ENCODE measurements at places on chromosomes 6 and 20.

- no peak for DNase-seq
Observed at GRCh38 chr6:39927159-39927558, 7.1 kb downstream of the MOCS1 start.

- no peak for DNase-seq
Observed at GRCh38 chr6:169854083-169854725, 102.8 kb downstream of the ERMARD start.

DNA sequence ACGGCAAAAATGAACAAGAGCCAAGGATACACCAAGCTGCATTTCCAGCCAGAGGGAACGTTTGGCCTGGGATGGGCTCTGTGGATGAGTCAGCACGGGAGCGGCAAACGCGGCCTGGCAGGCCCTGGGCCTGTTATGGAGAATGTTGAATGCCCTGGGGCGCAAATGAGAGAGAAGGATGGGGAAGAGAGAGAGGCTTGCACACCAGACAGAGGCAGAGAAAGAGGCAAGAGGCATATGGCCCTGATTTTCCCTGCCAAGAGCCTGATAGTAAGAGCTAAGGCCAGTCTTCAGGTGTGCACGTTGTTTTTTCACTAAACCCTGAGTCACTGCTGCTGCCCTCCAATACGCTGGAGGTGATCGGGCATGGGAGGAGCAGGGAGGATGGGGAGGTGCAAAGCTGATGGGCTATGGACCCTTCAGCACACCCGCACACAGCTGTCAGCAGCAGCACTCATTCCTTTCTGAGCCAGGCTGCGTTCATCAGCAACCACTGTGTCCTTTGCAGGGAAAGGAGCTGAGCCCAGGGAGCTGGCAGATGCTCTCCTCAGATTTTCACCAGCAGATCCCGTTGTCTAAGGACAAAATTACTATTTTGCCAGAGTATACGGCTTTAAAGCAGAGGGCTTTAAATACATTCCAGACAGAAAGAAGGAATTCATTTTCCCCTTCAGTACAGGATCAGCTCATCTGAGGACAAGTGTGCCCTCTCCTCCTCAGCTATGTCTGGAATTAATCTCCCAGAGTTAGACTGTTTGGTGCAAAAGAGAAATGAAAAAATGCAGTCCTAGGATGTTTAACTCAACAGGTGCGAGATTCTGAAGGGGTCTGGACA is 61.7 kb upstream of the SLC22A23 start:
- no peak for DNase-seq

DNA sequence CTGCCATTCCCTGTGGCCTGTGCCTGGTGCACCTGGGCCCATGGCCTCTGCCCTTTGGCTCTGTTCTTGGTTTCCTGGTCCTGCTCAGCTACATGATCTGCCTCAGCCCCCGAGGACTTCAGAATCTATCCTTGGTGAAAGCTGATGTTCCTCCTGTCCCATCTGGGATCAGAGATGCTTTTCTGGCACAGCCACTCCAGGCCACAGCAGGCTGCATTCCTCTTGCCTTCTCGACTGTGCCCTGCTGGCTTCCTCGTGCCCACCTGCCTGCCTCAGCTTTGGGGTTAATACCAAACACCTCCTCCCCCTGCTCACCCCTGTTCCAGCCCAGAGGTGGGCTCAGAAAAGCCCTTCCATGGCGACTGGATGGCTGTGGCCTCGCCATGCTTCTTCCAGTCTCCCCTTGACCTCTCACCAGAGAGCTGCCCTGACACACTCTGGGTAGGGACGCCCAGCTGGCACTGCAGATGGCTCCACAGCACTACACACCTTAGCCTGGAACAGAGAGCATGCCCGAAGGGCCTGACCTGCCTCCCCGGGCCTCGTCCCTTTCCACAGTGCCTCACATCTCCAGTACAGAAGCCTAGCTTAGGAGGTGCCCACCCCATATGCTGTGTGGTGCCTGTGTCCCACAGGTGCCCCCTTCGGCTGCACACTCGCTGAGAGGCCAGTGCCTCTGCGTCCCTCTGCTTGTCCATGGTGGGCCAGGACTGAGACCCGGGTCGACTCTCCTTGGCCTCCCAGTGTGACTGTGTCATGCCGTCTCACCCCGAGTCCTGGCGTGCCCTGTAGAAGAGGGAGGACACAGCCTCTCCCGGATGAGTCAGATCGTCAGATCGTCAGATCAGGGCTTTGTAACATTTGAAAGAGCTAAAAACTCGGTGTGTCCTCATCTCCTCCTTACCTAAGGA is 148.8 kb downstream of the DTNBP1 start:
- no peak for DNase-seq
